Psoas muscle (tissue), 8 donors: ENCODE measurements at places on chromosomes 1 and 21. TPM values are rescaled to one million over a fixed set of nuclear protein-coding genes. Genes with fewer than 3 reads are reported as not detected.

Gene ARTN
- 0.71 TPM for total RNA-seq

Gene ADAMTS1
- 48.6 TPM for total RNA-seq

DNA sequence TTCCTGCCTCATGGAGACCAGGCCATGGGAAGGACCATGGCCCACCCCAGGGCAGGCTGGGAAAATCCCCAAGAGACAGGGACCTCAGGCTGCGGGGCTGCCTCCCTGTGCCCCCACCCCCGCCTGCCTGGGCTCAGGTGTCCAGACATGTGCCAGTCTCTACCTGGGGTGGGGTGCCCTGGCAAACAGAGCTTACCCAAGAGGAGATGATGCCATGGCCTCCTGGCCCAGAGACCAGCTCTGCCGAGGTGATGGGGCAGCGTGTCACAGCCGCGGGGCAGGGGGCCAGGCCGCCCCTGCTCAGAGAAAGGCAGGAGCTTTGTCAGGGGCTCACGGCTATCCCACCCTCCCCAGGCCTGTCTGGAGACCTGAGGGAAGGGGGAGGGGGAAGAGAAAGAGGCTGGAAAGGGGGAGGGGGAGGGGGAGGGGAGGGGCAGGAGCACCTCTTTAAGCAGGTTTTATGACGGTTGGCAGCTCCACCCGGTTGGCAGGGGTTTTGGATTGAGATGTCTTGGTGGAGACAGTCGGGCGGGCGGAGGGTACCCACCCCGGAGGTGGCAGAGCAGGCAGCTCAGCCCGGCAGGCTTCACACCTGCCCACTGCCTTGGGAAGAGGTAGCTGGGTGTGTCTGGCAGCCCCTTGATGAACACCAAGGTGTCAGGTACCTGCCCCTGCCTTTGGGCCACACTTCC is 101.5 kb upstream of the IFFO2 start:
- no peak for DNase-seq
- no peaks in the 10 kb centered on the region for H3K4me1 ChIP-seq
- H3K36me3 ChIP-seq = no peaks in the 10 kb centered on the region
- no peak overlapping the region for H3K27ac ChIP-seq
- no peak overlapping the region for H3K4me3 ChIP-seq

DNA sequence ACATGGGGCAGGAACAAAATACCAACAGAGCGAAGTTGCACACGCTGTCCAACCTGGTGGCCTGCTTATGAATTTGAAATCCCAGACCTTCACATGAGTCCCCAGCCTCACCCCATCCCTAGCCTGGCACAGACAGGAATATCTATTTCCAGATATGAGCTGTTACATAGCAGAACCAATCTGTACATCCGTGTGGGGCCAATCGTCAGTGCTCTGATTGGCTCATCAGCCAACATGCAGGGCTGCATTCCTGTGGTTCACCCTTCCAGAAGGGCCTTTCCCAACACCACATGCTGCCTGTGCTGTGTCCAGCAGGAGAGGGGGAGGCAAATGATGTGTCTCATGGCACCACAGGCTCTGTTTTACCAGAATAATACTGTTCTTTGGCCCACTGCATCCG is 31.3 kb downstream of the CCN1 start:
- H3K4me1 ChIP-seq = peaks cover 16% of the 10 kb centered on the region
- H3K27me3 ChIP-seq = no peaks in the 10 kb centered on the region
- no peak overlapping the region for H3K4me3 ChIP-seq
- H3K36me3 ChIP-seq = no peaks in the 10 kb centered on the region
- H3K27ac ChIP-seq = peak overlapping the region; percentile 79
- DNase-seq = peak; percentile 57

- DNase-seq = peak; percentile 23
- no peaks in the 10 kb centered on the region for H3K4me1 ChIP-seq
- peaks cover 7% of the 10 kb centered on the region for H3K27me3 ChIP-seq
- no peaks in the 10 kb centered on the region for H3K36me3 ChIP-seq
Measured at GRCh38 chr21:45891388-45892155, 90.0 kb upstream of the COL6A1 start.

GRCh38 chr1:242139986-242140385 is 141.1 kb upstream of the MAP1LC3C start:
- H3K27ac ChIP-seq = no peak overlapping the region
- no peaks in the 10 kb centered on the region for H3K36me3 ChIP-seq
- no peak overlapping the region for H3K4me3 ChIP-seq
- no peaks in the 10 kb centered on the region for H3K27me3 ChIP-seq

GRCh38 chr1:112637254-112638109 is 17.9 kb downstream of the CAPZA1 start:
- H3K27me3 ChIP-seq = no peaks in the 10 kb centered on the region
- no peaks in the 10 kb centered on the region for H3K36me3 ChIP-seq
- no peak for DNase-seq
- no peak overlapping the region for H3K4me3 ChIP-seq
- H3K27ac ChIP-seq = peak overlapping the region; percentile 33
- peaks cover 47% of the 10 kb centered on the region for H3K4me1 ChIP-seq
